HCEC 1CT (cell line): ENCODE measurements at places on chromosomes 5 and 9.

GRCh38 chr5:68383888-68384310 is 168.3 kb downstream of the PIK3R1 start:
- no peak for DNase-seq

DNA sequence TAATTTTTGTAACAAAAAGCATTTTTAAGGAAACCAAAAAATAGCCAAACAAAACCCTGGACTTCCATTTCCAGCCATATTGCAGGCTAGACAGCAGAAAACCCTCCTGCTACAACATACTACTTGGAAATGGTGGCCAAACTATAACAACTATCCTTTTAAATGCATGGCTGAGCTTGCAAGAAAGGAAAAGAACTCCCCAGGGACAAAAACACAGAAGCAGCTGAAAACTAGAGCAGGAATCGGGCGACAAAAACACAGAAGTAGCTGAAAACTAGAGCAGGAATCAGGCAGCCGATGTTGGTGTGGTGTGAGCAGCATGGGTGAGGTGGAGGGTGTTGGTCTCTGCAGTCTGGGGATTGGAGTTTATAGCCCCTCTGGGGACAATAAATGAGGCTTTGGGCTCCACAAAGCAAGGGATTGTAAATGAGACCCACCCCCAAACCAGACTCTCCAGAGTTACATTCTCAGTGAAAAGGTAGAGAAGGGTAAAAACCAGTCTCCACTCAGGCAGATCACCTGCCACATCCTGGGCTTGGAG is 95.2 kb downstream of the C9orf50 start:
- DNase-seq, result no peak

DNA sequence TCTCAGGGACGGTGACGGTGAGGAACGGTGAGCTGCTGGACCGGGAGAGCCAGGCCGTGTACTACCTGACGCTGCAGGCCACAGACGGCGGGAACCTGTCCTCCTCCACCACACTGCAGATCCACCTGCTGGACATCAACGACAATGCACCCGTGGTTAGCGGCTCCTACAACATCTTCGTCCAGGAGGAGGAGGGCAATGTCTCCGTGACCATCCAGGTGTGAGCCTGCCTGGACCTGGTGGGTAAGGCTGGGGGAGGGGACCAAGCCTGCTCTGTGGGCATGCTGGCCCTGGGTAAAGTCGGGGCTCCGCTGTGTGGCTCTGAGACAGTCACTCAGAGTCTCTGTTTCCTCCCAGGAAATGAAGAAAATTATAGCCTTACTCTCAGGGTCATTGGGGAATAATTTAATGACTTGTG is 29.3 kb downstream of the CDHR2 start:
- no peak for DNase-seq

GRCh38 chr5:127396490-127397155 is 106.0 kb downstream of the MEGF10 start:
- no peak for DNase-seq

- no peak for DNase-seq
Measured at GRCh38 chr5:135253601-135254178, 145.3 kb downstream of the MACROH2A1 start.

DNA sequence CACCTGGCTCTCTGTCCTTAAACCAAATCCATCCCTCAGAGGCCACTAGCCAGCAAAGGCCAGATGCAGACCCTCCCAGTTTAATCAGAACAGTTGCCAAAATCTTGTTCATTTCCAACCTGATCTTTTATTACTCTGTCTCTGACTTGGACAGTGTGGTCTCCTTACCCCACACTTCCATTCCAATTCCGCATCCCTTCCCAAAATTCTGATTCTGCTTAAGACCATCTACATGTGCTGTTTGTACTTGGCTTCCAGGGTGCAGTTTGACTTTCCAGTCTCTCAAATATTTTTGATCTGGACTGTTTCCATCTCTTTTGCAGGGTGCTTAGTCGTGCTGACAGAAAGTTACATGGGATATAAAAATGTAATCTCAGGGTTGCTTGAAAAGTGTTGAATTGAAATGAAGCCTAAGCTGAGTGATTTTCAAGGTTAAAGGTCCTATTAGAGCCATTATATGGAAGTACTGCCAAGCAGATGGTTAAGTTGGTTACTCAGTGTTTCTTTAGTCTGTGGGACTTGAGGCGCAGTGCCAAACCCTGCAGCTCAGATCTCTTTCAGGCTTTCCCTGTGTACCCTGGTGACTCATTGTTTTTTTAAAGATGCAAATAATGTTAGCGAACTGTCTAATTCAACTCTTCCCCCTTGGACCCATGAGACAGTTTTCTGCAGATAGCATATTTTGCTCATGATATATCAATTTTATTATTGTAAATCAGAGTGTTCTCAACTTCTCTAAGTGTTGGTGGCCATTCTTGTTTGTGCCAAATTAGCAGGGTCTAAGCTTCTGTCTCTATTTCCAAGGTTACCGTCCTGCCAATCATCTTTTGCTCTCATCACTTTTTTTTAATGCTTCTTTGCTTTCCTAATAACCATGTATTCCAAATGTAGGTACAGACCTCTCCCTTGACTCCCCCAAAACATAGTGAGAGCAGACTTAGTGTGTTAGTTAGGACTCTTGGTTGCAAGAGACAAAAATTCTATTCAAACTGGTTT is 18.2 kb upstream of the DCP2 start:
- peak; percentile 95 for DNase-seq

DNA sequence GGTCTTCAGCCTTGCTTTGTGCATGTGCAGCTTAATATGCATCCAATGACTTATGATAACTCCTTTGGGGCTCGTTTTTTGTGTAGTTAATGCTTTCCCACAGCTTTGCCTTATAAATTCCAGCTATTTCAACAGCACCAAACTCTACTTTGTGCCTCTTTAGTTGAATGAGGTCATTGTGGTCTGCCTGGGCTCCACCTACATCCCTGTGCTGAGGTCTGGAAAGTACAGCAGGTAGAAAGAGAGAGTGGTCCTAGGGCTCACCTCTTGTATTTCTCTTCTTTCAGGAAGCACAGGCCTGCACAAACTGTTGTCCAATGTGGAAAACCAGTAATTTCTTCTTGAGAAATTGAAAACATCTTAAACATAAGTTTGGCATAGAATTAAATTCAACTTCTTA is 167.2 kb downstream of the XRCC4 start:
- no peak for DNase-seq
